Posterior vena cava (tissue), 2 donors: ENCODE measurements at places on chromosomes 2 and 18. TPM values are rescaled to one million over a fixed set of nuclear protein-coding genes. Genes with fewer than 3 reads are reported as not detected.

GRCh38 chr2:231856959-231857358 is 69.2 kb downstream of the NPPC start:
- DNase-seq, result no peak

DNA sequence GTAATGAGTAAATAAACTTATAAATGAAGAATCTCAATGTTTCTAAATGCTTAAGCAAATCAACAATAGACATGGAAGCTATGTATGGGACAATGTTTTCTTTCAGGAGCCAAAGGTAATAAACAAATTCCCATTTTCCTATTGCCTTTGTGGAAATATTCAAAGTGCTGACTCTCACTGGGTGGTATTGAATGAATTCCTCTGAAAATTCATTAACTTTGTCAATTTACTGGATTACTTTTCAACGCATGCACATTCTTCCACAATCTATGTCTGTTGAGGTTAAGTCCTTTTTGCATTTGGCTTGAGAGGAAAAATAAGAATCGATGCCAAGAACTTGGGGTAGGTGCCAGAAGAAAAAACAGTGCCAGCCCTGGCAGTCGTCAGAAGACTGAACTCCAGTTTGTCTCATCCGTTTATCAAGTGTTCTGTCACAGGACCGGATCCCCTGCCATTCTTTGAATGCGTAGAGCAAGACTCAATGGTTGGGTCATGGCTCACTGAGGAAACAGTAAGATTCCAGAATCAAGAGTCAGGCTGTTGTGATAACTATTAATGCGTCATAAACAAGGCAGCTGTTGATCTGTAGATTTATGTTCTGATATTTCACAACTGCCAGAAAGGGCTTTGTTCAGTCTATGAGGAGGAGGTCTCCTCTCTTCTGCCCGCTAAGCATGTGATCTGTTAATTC is 133.3 kb downstream of the GFPT1 start:
- DNase-seq, result no peak

DNA sequence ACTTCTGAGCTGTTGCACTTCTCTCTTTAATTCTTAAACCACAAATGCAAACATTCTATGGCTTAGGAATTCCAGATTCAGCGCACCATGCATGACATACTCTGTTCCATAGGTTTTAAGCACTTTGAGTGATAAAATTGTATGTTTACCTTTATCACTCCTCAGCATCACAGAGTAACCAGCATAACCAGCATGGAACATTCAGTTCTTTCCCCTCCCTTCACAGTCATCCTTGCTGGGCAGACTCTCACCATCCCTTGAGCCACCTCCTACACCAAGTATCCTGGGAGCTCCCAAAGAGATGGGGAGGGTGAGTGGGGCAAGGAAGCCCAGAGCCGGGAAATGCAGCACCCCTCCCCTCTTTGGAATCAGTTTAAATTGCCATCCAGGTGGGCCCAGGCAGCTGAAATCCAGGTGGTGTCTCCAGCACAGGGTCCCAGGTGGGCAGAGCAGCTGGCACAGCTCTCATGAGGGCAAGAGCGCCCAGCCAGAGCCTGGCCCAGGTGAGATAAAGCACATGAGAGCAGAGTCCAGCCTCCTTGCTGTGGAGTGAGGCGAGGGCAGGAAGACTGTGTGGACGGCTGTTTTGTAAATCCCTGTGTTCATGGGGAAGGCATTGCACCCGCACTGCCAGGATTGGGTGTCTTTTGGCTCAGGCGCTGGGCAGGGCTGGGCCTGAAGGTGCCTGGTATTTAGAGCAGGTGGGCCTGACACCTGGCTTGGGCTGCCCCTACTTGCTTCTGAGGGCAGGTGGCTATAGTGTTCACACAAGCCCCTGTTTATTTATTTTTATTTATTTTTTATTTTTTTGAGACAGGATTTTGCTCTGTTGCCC is 36.8 kb downstream of the LAMA3 start:
- no peak for DNase-seq

DNA sequence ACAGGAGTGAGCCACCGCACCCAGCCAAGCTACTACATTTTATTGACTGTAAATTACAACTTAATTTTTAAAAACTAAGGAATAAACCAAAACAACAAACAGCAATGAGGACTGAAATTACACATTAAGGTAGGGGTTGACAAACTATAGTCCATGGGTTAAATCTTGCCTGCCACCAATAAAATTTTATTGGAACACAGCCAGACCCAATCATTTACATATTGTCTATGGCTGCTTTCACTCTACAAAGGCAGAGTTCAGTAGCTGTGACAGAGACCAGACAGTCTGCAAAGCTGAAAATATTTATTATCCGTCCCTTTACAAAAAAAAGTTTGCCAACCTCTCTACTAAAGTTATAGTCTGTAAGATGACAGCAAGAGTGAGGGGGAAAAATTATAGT is 24.3 kb upstream of the UGP2 start:
- DNase-seq, result no peak

DNA sequence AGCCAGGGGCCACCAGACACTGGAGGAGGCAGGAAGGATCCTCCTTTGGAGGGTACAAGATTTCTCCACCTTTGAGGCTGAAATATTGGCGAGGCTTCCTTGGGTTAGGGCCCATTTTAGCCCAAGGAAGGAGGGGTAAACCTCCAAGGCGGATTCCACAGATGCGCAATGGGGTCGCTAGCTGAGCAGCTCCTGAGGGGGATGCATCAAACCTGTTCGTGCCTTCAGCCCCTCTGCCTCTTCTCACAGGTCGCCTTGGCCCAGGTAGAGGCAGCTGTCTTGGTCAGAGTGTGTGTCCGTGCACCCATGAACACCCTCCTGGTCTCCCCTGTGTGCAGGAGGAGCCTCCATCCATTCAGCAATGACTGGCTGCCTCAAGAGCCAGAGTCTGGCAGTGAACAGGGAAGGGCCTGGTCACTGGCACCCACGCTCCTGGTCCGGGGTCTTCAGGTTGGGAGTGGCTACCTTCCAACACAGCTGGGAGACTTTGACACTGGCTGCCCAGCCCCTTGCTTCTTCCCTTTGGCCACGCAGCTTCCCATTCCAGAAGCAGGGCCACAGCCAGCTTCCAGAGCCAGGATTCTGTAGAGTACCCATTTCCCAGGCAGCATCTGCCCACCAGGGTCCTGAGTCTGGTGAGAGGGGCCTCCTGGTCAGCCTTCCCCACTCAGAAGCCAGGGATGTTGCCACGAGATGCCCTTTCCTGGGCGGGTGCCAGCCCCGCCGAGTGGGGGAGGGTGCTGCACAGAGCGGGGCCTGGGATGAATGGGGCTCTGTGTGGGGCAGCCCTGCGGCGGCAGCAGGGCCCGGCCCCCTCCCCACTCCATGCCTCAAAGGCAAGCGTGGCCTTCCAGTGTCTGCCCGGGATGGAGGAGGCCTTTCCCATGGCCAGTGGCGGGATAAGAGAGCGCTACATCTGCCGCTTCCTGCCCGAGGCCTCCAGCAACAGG is 95.8 kb upstream of the GPC1 start:
- DNase-seq, result peak; percentile 61

GRCh38 chr2:72027426-72028161 is 120.1 kb downstream of the CYP26B1 start:
- peak; percentile 62 for DNase-seq

DNA sequence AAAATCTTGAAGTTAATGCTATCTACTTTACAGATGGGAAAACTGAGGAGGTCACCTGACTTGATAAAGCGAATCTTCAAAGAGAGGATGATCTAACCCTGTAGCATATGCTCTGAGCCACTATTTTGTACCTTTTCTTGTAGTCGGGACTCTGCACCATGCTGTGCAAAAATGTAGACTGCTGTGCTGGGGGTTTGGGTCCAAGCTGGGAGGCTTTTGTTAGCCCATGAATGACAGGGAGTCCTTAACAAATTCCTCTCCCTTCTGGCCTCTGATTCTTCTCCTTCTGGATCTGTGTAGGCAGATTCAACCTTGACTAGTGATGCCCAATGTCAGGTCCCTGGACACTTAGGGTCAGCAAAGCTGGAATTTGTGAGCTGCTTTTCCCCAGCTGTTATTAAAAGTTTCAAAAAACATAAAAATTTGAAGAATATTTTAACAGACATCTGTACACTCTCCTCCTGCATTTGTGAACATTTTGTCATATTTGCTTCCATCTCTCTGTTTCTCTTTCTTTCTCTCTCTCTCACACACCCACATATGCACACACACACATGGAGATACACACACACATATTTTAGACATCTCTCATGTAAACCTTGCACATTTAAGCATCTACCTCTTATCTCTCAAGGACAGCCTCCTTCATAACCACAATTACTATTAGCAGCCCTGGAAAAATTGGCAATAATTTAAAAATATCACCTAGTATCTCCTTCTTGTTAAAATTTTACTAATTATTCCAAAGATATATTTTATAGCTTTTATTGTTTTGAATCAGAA is 335.0 kb upstream of the TRIB2 start:
- no peak for DNase-seq

DNA sequence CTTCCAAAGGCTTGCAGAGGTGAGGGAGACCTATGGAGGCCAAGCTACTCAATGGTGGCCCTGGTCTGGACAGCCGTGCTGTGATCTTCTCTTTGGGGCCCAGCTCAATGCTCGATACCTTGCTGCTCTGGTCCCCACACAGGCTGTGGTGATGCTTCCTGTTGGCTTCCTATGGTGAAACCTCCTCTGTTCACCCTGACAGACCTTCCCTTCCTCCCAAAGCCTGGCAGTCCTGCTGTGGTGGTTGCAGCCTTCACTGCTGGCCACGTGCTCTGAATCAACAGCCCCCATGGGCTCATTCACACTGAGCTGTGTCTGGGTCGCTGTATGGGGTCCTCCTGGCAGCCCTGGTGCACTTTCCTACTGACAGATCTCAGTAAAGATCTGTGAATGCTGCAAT is 31.0 kb upstream of the GALR1 start:
- DNase-seq, result no peak

DNA sequence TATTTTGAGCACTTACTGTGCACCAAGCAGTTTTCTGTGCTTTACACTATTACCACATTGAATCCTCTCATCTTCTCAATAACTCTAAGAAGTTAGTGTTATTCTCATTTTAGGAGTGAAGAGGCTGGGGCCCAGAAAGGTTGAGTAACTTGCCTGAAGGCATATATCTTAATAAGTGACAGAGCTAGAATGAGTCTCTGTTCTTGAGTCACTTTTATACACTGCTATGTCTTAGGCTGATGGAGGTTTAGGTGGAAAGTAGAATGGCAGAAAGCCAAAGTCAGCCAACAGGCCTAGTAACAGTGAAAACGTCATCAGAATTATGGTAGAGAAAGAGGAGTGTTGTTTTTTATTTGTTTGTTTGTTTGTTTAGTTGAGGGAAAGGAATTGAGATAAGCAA is 27.9 kb upstream of the RPE start:
- DNase-seq, result no peak

GRCh38 chr2:174395969-174396630 is 570 bp downstream of the SCRN3 start:
- DNase-seq, result no peak

GRCh38 chr18:55650363-55650870 is 62.4 kb upstream of the TCF4 start:
- DNase-seq, result no peak

DNA sequence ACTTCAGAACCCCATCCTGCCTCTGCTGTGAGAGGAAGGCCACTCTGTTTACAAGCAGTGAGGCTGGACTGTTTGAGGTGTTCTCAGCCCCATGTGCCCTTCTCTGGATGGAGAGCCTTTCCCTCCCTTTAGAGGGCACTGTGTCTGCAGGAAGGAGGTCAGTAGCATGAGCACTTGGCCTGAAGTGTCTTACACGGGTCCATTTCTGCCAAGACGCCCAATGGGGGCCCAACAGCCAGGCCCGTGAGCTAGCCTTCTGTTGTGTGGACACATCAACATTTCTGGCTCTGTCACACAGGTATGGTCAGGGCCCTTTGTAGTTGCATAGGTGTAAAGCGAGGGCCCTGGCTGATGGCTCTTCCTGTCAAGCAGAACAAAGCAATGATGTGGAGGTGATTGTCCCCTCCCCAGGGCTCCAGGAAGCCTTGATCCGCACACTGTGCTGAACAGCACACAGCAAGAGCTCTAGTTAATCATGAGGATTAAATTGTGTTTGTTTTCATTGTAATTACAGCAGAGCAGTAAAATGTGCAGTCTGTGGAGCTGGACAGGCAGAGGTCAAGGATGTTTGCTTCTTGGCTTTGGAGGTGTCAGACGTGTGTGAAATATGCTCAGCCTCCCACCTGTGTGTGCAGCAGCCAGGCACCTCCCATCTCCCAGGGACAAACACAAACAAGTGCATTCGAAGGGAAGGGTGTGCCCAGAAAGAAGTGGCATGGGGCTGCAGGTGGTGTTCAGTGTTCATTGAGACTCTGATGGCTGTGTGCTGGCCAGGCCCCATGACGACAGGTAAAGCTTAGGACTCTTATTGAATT is 132.1 kb downstream of the SH3RF3 start:
- DNase-seq, result no peak

DNA sequence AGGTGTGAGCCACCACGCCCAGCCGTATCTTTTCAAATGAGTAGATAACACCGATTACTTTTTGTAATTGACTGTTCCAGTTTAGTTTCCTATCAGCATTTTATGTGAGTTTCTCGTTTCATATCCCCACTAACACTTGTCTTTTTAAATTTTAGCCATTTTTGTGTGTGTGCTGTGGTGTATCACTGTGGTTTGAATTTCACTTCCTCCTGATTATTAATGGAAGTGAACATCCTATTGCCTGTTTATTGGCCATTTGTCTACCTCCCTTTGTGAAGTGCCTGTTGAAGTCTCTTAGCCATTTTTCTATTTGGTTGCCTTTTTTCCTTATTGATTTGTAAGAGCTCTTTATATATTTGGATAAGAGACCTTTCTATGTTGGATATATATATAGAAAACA is 91.7 kb upstream of the STON1 start:
- DNase-seq, result no peak

GRCh38 chr2:220697011-220697410 is 875.1 kb downstream of the EPHA4 start:
- DNase-seq, result no peak

GRCh38 chr2:65366595-65367125 is 65.7 kb downstream of the SPRED2 start:
- DNase-seq, result no peak

- DNase-seq, result no peak
Observed at GRCh38 chr2:3044587-3045317, 332.9 kb downstream of the EIPR1 start.

GRCh38 chr2:69888451-69888850 is 5.3 kb upstream of the SNRNP27 start:
- DNase-seq, result no peak

- DNase-seq, result no peak
Observed at GRCh38 chr2:223772363-223772762, 65.0 kb downstream of the AP1S3 start.

Gene UGT1A4
- total RNA-seq, result not detected

Gene RAB6C
- not detected for total RNA-seq

Gene FABP1
- total RNA-seq, result not detected

Gene COBLL1
- total RNA-seq, result 76.9 TPM

Gene TAF4B
- 2.4 TPM for total RNA-seq

Gene GAL3ST2
- not detected for total RNA-seq

Gene MAP3K2
- 68.5 TPM for total RNA-seq

Gene ACADL
- total RNA-seq, result 5.0 TPM

Gene TMEM17
- 3.1 TPM for total RNA-seq

Gene ARHGEF33
- 1.1 TPM for total RNA-seq

Gene NEU4
- not detected for total RNA-seq

Gene GBX2
- total RNA-seq, result not detected

Gene FMNL2
- total RNA-seq, result 35.5 TPM
